ENCODE measurements at places on chromosomes 7 and 10.

DNA sequence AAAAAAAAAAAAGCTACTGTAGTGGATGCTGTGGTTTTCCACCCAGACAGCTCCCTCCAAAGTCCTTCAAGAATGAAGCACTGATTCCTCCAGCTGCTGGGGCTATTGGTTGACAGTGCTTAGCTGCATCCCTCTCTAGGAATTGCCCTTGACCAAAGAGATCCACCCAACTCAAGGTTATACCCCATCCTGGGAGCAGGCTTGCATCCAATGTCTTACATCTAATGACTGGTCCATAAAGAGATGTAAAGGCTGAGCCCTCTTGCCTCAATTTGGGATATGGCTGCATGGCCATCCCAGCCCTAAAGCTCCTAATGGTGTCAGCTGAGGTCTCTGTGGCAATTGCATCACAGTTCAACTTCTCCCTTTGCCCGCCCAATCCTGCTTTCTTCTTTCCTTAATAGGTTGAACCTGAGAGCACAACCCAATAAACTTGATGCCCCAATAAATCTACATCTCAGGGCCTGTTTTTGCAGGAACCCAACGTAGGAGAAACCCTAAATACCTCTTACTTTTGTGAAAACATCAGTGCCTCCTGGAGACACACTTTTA is 4.4 kb downstream of the GPR37 start:
- no peak for DNase-seq

DNA sequence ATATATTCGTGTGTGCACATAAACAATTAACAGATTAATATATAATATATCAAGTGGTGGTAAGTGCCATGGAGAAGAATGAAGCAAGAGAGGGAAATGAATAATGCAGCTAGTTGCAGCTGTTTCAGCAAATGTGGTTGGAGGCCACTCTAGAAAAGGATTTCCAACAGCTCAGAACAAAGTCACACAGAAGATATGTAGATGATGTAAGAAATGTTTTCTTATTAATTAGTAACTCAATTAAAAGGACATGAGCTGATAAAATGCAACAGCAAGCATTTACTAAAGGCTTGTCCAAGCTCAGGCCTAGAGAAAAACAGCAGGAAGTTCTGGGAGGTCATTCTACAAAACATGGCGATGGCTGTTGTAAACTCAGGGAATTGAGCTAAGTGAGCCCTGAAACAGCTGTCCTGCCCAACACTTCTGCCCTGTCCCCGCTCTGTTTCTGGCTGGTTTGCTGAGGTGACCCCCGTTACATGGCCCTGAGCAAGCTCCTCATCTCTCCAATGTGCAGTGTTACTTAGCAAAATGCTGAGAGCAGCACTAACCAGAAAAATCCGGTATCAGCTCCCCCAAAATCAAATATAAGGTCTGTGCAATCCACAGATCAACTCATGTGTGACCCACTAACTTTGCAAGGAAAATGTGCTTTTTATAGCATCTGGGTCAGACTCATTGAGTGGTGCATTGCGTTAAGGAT is 23.4 kb upstream of the C10orf67 start:
- no peak for DNase-seq

- DNase-seq = no peak
Measured at GRCh38 chr10:63010203-63010602, 122.9 kb upstream of the NRBF2 start.

DNA sequence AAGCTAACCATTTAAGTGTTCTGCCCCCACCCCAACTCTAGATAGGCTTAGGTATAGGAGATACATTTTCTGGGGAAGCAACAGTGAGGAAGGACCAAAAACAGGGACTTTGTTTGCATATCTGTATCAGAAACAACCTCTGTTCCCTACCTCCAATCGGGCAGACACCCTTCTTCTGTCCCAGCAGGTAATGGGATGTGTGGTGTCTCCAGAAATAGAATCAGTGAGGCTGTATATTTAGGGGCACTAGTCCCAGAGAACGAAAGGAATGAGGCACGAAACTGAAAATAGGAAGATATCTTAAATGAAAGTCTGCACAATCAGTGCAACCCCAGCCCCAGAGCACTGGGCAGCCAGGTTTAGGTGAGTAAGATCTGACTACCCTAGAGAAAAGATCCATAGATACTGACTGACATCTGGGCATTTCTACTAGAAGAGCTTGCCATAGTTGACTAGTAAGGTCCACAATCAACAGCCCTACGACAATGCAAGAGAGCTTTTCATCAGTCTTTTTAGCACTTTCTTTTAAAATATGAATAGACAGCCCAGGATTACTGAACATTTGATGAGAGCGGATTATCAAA is 28.1 kb downstream of the PLEKHA1 start:
- DNase-seq = no peak

DNA sequence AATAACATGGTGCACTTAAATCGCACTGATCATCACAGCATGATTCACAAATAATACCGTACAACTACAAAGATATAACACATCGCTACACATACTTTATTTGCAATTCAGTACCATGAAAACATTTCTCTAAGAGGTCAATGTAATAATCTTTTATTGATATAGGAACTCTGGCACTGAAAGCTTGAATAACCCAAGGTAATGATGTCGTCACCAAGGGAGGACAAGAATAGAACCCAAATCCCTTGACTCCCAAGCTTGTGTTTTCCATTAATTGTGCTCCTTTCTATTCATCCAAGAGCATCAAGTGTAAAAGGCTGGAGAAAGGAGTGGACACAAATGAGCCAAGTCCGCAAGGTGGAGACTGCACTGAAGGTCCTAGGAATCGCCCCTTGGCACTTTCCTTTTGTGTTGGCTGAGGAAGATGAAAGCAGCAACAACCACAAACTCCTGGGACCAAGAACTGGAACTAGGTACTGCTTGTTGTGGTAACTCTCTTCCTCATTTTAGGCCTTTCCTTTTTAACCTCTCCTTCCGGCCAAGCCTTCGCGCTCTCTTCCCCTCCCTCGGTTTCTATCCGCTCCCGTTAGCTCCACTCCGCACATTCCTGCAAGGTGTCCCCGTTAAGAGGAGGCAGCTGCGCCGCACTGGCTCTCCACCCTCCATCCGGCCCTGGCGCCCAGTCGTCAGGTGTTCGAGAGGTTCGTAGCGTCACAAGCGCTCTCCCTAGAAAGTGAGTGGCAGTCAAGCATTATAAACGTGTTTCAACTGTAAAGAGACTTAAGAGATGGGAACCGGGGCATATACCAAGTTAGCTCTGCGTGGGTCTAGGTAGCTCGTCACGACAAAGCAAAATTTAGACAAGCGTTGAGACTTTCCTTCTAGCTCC is 1.0 kb upstream of the CBLL1 start:
- no peak for DNase-seq

DNA sequence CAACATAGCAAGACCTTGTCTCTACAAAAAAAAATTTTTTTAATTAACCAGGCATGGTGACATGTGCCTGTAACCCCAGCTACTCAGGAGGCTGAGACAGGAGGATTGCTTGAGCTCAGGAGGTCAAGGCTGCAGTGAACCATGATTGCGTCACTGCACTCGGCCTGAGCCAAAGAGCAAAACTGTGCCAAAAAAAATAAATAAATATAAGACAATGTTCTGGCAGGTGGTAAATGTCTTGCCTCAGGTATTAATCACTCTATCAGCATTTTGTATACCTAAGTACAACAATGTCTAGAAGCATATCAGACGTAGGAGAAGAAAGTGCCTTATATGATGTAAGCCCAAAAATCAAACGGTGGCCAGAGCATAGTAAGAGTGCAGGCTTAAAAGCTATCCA is 427.8 kb upstream of the C7orf33 start:
- DNase-seq = no peak

GRCh38 chr10:36424502-36424901 is 700.9 kb upstream of the ANKRD30A start:
- no peak for DNase-seq

GRCh38 chr7:112064627-112065385 is 141.4 kb downstream of the DOCK4 start:
- no peak for DNase-seq

DNA sequence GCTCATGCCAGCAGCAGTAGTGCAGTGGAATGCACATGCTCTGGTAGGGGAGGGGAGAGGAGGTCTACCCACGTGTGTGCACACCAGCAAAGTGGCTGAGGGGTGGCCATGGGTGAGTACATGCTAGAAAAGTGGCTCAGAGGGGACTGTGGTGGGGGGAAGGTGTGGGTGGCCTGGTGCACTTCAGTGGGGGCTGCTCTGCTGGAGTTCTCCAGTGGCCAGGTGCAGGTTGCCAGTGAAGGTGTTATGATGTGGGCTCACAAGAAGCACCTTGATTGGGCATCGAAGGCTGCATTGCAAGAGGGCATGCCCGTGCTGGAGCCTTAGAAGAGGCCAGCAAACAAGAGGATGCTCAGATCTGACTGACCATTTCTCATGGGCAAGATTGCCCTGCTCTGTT is 613.6 kb upstream of the PHF14 start:
- DNase-seq = no peak

GRCh38 chr7:108911016-108911415 is 341.3 kb downstream of the DNAJB9 start:
- no peak for DNase-seq

DNA sequence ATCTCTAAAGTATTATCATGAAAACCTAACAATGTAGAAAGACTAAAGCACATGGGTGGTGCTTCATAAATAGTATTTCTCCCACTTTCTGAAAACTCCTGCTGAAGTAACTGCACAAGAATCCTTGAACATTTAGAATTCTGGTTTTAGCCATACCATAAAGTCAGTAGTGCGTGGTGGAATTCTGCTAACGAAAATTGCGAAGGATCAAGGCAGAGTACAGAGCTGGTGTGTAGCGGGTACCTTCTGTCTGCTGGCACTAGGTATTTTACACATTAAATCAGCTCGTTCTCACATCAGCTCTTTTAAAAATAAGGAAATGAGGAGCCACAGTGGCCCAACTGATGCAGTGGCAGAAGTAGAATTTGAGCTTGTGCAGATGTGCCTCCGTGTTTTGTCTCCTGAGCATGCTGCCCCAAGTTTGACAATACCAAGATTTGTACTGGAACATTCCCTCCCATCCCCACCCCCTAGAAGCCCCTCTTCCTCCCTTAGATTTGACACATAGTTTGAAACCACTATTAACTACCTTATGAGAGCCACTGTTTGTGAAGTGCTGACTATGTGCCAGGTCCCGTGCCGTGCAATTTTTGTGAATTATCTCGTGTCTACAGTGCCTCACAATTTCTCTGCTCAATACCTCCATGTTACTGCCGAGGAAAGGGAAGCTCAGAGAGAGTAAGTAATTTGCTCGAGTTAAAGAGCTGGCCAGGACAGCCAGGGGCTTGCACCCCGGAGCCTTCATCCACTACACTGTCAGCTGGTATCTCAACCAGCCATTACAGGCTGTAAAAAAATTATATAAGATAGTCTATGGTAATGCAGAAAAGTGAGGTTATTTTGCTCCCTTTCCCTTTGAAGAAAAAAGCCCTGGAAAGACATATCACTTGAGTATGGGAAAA is 66.9 kb downstream of the EGFR start:
- DNase-seq = no peak

- DNase-seq = no peak
Measured at GRCh38 chr7:46421441-46422230, 500.6 kb upstream of the IGFBP3 start.

- DNase-seq = no peak
Measured at GRCh38 chr10:35495521-35496119, 109.5 kb upstream of the GJD4 start.

DNA sequence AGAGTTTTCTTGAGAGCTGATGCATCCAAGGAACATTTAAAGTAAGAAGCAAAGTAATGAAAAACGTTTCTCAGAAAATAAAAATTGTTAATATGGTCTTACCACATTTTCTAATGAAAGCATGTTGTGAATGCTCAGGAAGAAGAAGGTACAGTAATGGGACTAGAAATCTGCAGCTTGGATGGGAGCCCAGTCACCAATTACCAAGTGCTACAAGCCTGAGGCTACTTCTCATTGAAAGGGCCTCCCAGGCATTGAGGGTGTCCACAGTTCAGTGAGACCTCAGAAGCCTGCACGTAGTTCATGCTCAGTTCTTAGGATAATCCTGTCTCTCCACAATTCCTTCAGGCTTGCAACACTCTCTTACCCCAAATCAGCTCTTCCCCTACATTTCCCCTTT is 17.6 kb downstream of the PTN start:
- DNase-seq = no peak

DNA sequence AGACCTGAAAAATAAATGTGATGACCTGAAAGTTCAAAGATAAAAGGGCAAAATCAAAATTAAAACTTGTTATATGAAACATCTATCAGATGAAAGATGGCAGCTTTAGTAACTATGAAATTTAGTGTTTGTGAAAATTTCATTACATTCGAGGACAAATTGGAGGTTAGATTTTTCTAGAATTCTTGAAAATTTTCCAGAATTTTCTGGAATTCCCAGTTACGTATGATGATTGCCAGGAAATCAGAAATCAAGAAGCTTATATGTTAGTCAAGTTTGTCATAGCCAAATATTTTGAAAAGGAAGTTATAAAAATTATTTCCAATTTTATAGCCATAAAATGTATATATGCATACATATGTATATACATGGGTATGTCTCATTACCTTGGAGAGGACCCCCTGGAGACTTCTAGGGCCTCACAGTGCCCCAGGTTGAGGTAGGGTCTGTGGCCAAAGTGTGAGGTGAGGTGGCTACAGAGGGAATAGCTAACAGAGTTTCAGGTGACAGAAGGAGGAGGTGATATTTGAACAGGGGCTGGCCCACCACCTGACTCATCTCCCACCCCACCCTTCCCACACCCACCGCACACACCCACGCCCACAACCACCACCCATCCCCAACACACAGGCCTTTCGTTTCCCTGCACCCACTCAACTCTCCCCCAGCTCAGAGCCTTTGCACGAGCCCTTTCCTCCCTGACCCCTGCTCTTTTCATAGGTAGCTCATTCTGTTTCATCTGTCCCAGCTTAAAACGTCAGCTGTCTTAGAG is 21.5 kb downstream of the C10orf105 start:
- DNase-seq = peak; percentile 6

GRCh38 chr7:142964502-142965246 is 2.5 kb upstream of the KEL start:
- no peak for DNase-seq

GRCh38 chr10:11874568-11875493 is 51.7 kb downstream of the PROSER2 start:
- peak; percentile 68 for DNase-seq

DNA sequence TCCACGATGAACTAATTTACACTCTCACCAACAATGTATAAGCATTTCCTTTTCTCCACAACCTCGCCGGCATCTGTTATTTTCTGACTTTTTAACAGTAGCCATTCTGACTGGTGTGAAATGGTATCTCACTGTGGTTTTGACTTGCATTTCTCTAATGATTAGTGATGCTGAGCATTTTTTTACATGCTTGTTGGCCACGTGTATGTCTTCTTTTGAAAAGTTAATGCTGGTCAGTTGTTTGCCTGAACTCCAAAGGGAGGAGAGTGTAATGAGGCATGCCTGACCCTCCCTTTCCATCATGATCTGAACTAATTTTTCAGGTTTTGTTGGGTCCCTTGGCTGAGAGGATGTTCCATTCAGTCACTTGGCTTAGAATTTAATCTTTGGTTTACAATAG is 50.7 kb upstream of the SVIL start:
- DNase-seq = no peak

GRCh38 chr10:78915190-78915518 is 153.6 kb upstream of the ZMIZ1 start:
- DNase-seq = no peak

- no peak for DNase-seq
Measured at GRCh38 chr10:124661660-124662180, 82.5 kb downstream of the FAM53B start.
